ENCODE measurements at places on chromosomes 5 and 9. TPM values are rescaled to one million over a fixed set of nuclear protein-coding genes. Genes with fewer than 3 reads are reported as not detected.
A peak's percentile ranks its signal among the peaks of the same experiment; 100 is the strongest.

- peak; percentile 55 for DNase-seq
- H3K36me3 ChIP-seq = no peaks in the 10 kb centered on the region
- no peaks in the 10 kb centered on the region for H3K27me3 ChIP-seq
- H3K4me3 ChIP-seq = no peak overlapping the region
- H3K4me1 ChIP-seq = peaks cover 22% of the 10 kb centered on the region
- H3K27ac ChIP-seq = peak overlapping the region; percentile 55
Observed at GRCh38 chr5:109739741-109740728, 50.3 kb downstream of the MAN2A1 start.

The CDC26 gene
- total RNA-seq = 49.2 TPM

- H3K36me3 ChIP-seq = no peaks in the 10 kb centered on the region
- H3K27me3 ChIP-seq = no peaks in the 10 kb centered on the region
- no peak overlapping the region for H3K27ac ChIP-seq
- H3K4me3 ChIP-seq = no peak overlapping the region
- no peak for DNase-seq
- H3K4me1 ChIP-seq = no peaks in the 10 kb centered on the region
Observed at GRCh38 chr5:80174790-80175189, 81.1 kb downstream of the SERINC5 start.

DNA sequence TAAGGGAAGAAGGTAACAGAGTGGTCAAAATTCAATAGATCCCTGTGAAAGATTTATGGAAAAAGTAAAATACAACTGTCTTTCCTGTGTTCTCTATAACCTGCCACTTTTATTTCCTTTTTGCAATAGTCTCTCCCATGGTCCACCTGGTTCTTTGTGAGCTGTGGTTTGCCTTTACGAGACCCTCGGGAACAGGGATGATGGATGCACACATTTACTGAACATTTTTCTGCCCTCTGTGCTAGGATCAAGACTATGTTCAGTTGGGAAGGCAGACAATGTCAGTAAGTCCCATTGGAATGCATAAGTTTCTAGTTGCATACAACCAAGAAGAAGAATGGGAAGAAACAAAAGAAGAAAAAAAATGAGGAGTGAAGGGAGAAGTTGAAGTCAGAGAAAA, 281.2 kb downstream of the TRPM3 start:
- no peak overlapping the region for H3K4me3 ChIP-seq
- H3K36me3 ChIP-seq = no peaks in the 10 kb centered on the region

- H3K4me1 ChIP-seq = no peaks in the 10 kb centered on the region
- H3K27ac ChIP-seq = no peak overlapping the region
- no peak for DNase-seq
- H3K27me3 ChIP-seq = no peaks in the 10 kb centered on the region
Observed at GRCh38 chr5:168653626-168654025, 74.5 kb upstream of the PANK3 start.

GRCh38 chr5:180908998-180909731, 10.2 kb downstream of the BTNL8 start:
- H3K27ac ChIP-seq = no peak overlapping the region
- no peak overlapping the region for H3K4me3 ChIP-seq
- no peaks in the 10 kb centered on the region for H3K4me1 ChIP-seq
- no peaks in the 10 kb centered on the region for H3K27me3 ChIP-seq

DNA sequence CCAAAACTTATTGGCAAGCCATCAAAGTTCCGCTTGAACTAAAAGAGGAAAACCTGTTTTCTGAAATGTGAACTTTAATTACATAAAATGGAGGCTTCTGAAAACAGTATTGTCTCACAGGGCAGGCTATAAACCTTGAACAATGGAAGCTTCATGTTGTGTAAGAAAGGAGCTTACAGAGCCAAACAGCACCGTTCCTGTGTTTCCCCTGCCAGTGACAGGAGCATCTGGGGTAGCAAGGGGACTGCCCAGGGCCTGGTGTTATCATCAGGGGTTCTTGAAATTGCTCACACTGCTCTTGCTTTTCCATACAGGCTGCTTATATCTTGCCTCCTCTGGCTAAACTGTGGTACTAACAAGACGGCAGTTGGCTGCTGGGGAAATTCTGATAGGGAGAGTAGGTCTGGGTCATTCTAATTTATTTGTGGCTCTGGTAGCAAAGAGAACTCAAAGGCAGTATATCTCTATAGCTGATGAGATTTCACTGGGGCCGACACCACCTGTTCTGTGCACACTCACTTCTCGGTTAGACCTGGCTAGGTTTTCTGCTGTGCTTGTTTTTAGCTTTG, 40.4 kb downstream of the BASP1 start:
- peaks cover 15% of the 10 kb centered on the region for H3K36me3 ChIP-seq
- no peak overlapping the region for H3K4me3 ChIP-seq
- DNase-seq = peak; percentile 22

DNA sequence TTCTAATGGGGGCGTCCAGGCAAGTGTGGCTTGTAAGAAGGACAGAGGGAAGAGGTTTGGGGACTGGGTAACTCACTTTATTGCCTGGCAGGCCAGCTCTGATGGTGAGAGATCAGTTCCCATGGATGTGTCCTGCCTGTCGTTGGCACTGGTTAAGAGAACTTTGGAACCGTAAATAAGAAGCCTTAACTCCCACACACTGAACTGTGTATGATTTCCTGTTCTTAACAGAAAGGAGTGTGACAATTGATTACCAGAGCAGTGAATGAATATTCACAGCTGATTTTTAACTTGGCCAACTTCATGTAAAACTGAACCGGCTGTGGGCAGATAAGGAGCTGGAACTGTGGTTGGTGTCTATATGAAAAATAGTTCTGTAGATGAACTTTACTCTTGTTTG, 63.2 kb downstream of the MEGF10 start:
- H3K36me3 ChIP-seq = no peaks in the 10 kb centered on the region
- DNase-seq = no peak
- H3K27ac ChIP-seq = no peak overlapping the region
- peaks cover 11% of the 10 kb centered on the region for H3K27me3 ChIP-seq

The FBN2 gene
- 67.5 TPM for total RNA-seq

The HTR4 gene
- total RNA-seq = not detected

The BAAT gene
- not detected for total RNA-seq

DNA sequence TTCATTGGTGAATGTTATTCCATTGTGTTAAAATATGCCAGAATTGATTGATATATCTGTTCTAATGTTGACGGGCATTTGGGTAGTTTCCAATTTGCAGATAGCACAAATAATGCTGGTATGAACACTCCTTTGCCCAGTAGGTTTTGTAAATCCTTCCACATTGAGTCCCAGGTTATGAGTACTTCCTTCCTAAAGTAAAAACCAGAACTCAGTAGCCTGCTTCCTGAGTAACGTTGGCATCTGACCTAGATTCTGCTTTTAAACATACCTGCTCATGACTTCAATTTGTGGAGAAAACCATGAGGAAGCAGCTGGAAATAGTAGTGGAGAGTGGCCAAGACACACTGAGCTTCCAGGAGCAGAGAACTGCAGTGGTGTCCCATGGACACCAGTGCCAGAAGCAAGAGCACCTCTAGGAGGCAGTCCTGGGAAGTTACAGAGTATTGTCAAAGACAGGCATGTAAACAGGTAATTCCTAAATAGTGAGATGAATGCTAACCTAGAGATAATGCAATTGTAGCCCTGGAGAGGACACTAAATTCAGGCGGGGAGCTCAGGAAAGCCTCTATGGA, 24.3 kb upstream of the RASGRF2 start:
- peaks cover 2% of the 10 kb centered on the region for H3K4me1 ChIP-seq
- no peak overlapping the region for H3K27ac ChIP-seq
- H3K36me3 ChIP-seq = no peaks in the 10 kb centered on the region
- H3K4me3 ChIP-seq = no peak overlapping the region
- DNase-seq = no peak

DNA sequence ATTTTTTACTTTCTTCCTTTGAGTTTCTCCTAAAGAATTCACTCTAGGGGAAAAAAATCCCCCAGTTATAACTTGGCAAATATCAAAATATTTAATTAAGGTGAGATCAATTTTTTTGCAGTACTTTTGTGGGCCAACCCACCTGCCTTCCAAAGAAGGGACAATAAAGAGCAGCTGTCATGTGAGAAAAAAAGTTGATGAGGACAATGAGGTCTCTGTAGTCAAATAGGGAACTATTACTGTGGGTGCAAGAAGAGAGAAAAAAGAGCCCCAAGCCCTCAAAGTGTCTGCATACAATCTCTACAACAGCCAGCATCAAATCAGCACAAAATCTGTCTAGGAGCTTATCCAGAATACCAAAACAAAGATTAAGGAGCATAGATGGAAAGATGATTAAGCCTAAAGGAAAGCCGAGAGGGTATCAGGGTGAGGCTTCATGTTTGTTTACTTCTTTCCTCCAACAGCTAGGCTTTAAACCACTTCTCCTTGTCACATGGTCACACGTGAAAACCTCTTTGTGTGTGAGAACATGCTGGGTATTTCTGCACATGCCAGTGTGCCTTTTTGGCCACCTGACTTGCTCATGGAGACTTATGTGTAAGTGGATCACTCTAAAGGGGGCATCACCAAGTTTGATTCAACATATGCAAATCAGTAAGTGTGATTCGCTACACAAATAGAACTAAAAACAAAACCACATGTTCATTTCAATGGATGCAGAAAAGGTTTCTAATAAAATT, 19.2 kb upstream of the FYB1 start:
- no peaks in the 10 kb centered on the region for H3K4me1 ChIP-seq
- peaks cover 8% of the 10 kb centered on the region for H3K27me3 ChIP-seq
- H3K4me3 ChIP-seq = no peak overlapping the region
- no peak for DNase-seq
- H3K27ac ChIP-seq = no peak overlapping the region

- no peaks in the 10 kb centered on the region for H3K4me1 ChIP-seq
- DNase-seq = no peak
- no peaks in the 10 kb centered on the region for H3K36me3 ChIP-seq
- H3K27me3 ChIP-seq = peaks cover 2% of the 10 kb centered on the region
- H3K4me3 ChIP-seq = no peak overlapping the region
Observed at GRCh38 chr5:170596482-170597044, 92.7 kb downstream of the KCNIP1 start.

GRCh38 chr5:121239951-121240350, 611.7 kb upstream of the FTMT start:
- no peak overlapping the region for H3K4me3 ChIP-seq
- no peaks in the 10 kb centered on the region for H3K27me3 ChIP-seq

The GNG10 gene
- total RNA-seq = 48.8 TPM

The STOML2 gene
- total RNA-seq = 250 TPM

DNA sequence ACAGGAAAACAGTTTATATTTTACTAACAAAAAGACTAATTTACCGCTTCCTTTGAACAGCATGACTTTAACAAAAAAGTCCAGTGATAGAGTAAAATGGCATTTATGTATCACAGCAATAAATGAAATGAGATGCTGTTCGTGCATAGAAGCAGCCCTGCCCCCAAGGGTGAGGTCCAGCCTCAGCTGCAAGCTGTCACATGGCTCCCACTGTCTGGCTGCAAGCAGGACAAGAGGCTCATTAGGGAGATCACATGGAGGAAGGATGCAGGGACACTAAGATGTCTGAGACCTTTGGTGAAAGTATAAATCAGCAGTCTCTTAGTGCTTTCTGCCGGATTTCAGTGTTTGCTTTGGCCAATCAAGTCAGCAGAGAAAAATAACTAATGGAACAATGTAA, 23.0 kb downstream of the GDNF start:
- no peak overlapping the region for H3K4me3 ChIP-seq
- peaks cover 4% of the 10 kb centered on the region for H3K36me3 ChIP-seq
- H3K27ac ChIP-seq = no peak overlapping the region
- H3K27me3 ChIP-seq = no peaks in the 10 kb centered on the region
- H3K4me1 ChIP-seq = peaks cover 6% of the 10 kb centered on the region
- peak; percentile 49 for DNase-seq

- no peak overlapping the region for H3K27ac ChIP-seq
- H3K4me1 ChIP-seq = no peaks in the 10 kb centered on the region
- no peak overlapping the region for H3K4me3 ChIP-seq
- peak; percentile 27 for DNase-seq
- H3K36me3 ChIP-seq = no peaks in the 10 kb centered on the region
Observed at GRCh38 chr9:3464033-3464638, 61.7 kb downstream of the RFX3 start.

- no peaks in the 10 kb centered on the region for H3K36me3 ChIP-seq
- no peaks in the 10 kb centered on the region for H3K27me3 ChIP-seq
- H3K4me1 ChIP-seq = peaks cover 16% of the 10 kb centered on the region
- no peak overlapping the region for H3K27ac ChIP-seq
- H3K4me3 ChIP-seq = no peak overlapping the region
- DNase-seq = no peak
Observed at GRCh38 chr9:4082948-4083347, 216.9 kb downstream of the GLIS3 start.

GRCh38 chr5:57181154-57181553, 7.3 kb downstream of the GPBP1 start:
- H3K27me3 ChIP-seq = no peaks in the 10 kb centered on the region
- no peak overlapping the region for H3K4me3 ChIP-seq
- H3K27ac ChIP-seq = no peak overlapping the region
- H3K4me1 ChIP-seq = peaks cover 4% of the 10 kb centered on the region

GRCh38 chr9:84789463-84789830, 119.9 kb downstream of the NTRK2 start:
- no peak overlapping the region for H3K4me3 ChIP-seq
- no peaks in the 10 kb centered on the region for H3K4me1 ChIP-seq
- no peaks in the 10 kb centered on the region for H3K27me3 ChIP-seq
- H3K27ac ChIP-seq = no peak overlapping the region
- no peaks in the 10 kb centered on the region for H3K36me3 ChIP-seq

The QSOX2 gene
- total RNA-seq = 5.9 TPM

The SPINK1 gene
- not detected for total RNA-seq

GRCh38 chr9:75146229-75146628, 57.9 kb downstream of the OSTF1 start:
- peak; percentile 75 for DNase-seq
- no peaks in the 10 kb centered on the region for H3K27me3 ChIP-seq
- no peaks in the 10 kb centered on the region for H3K4me1 ChIP-seq
- no peak overlapping the region for H3K27ac ChIP-seq
- H3K4me3 ChIP-seq = no peak overlapping the region

DNA sequence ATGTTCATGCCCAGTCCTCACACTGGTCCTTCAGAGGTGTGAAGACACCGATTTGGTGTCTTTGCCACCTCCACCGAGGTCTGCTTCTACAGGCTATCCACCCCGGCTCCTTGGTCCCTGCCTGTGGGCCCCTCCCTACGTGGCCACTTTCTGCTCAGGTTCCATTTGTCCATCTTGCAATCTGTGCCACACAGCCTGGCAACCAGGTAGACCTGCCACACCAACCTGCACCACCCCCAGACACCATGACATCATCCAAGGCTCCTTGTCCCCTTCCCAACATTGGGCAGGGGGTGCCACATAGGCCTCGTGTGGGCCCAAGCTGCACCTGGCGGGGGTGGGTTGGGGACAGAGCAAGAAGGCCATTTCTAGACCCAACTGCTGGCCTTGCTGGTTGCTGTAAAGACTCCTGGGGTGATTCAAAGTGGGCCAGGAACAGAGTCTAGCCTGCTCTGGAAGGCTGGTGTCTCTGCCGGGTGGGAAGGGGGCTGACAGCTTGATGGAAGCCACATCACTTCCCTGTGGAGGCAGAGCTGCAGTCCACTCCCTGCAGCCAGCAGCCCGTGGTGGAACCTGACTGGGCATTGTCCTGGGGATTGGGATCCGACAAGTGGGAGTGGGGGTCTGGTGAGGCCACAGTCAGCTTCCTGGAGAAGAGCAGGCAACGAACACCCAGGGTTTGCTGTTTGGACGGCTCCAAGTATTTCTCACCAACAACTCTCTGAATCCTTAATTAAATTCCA, 65.8 kb upstream of the SLC25A51 start:
- no peaks in the 10 kb centered on the region for H3K27me3 ChIP-seq
- DNase-seq = no peak
- peak overlapping the region; percentile 28 for H3K27ac ChIP-seq
- peaks cover 48% of the 10 kb centered on the region for H3K4me1 ChIP-seq

Measured in IMR-90 (cell line).